ENCODE measurements at places on chromosomes 12 and 14.

- peak; percentile 34 for DNase-seq
Observed at GRCh38 chr14:70884595-70885342, 22.5 kb upstream of the PCNX1 start.

- peak; percentile 52 for DNase-seq
Observed at GRCh38 chr12:27937768-27938167, 34.8 kb downstream of the PTHLH start.

DNA sequence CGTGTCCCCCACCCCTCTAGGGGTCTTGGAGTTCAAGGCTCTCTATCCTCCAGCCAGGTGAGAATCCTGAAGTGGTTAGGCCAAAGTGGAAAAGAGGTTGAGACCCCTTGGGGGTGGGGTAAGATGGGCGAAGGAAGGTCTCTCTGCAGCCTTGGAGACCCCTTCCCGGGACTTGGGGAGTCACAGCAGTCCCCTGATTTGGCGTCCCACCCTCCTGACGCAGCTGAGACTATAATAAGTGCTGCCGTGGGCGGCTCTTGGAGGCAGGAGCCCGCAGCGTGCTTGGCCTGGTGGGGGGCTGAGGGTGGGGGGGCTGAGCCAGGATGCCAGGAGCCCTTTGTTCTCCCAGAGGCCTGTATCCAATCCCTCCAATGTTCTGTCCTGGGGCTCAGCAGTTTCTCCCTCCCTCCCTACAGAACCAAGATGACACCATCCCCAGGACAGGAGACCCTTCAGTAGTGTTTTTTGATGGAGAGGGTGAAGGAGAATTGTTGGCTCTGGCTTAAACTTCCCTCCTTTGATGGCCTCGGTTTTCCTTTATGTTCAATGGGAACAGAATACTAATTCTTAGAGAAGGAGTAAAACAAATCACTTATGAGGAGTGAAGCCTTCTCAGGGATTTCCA, 1.5 kb upstream of the AGAP2 start:
- no peak for DNase-seq

DNA sequence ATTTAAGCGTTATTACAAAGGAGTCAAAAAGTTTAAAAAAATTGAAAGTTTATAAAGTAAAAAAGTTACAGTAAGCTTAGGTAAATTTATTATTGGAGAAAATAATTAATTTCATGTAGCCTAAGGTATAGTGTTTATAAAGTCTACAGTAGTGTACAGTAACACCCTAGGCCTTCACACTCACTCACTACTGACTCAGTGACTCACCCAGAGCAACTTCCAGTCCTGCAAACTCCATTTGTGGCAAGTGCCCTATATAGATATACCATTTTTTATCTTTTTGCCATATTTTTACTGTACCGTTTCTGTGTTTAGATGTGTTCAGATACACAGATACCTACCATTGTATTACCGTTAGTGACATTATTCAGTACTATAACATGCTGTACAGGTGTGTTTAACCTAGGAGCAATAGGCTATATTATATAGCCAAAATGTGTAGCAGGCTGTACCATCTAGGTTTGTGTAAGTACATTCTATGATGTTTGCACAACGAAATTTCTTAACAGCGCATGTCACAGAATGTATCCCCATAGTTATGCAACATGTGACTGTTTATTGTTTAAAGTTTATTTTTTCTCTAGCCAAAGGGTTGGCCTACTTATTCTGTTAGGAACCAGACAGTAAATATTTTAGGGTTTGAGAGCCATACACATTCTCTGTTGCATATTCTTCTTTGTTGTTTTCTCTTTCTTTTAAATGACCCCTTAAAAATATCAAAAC, 155.5 kb downstream of the PCNX1 start:
- peak; percentile 66 for DNase-seq

DNA sequence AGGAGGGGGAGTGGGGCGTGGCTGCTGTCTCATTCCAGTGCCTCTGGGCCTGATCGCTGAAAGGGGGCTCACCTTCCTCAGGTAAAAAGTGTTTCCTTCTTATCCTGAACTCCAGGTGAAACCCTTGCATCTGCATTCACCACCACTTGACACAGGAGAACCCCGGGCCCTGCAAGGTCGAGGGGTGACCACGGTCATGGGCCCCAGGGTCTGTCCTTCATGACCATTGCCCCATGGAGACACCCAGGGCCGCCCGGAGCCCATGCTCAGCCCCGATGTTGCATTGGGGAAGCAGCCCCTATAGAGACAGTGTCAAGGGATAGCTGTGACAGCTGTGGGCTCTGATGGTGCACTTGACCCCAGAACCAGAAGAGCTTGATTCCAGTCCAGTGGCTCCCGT, 34.4 kb upstream of the DYNC1H1 start:
- no peak for DNase-seq

DNA sequence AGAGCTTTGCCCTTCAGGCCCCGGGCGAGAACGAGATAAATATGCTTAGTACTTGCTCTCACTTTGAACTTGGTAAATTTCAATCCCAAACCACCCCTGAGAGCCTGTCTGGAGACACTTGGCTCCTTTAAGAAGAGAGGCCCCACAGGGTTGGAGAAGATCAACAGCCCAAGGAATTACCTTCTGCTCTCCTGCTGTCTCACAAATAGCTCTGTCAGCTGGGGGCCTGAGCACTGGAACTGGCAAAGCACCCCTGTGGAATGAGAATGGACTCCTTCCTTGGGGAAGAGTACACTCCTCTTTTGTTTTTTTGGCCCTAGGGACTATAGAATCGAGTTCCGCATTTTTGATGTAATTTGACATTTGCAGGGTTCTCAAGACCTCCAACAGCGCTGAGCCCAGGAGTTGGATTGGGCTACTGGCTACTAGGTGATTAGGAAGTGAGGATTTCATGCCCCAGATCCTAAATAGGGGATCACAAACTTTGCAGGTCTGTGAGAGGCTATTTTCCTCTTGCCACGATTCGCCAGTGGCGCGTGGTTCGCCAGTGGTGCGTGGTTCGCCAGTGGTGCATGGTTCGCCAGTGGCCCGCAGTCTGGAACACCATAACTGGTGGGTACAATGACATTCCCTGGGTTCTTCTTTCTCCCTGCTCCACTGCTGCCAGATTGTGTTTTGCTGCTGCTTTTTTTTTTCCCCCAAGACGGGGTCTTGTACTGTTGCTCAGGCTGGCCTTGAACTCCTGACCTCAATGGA, 17.8 kb upstream of the MEG3 start:
- DNase-seq = no peak

DNA sequence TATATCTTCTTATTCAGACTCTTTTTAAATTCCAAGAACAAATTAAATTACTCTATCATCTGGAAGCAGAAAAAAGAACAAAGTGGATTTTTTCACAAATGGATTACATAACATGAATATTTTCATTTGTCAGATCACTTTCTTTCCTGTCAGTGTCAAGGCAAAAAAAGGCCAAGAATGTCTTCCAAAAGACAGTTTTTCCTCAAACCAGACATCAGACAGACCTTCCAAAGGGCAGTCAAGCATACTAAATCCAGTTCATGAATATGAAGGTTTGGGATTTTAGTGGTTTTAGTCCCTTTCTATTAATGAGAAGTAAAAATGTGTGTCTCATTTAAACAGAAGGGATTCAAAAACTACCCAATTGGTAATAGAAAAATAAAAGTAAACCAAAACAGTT, 336.0 kb downstream of the CEP128 start:
- DNase-seq = peak; percentile 38

DNA sequence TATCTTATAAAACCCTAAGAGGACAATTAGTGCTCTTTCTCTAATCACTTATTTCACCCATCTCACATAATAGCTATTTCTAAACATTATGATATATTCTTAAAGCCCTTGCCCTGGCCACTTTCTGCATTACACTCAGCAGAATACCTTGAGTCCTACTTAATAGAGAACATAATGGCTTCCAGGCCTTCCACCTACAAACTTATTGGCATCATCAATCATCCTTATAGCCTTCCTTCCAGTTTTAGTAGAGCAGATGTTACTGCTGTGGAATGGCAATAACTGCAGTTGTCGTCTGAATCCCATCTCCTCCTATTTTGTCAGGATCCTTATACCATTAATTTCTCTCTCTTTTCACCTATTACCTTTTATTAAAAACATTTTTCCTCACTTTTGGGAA, 1127.4 kb downstream of the LRFN5 start:
- DNase-seq = no peak

GRCh38 chr12:114018669-114019068, 52.5 kb upstream of the RBM19 start:
- peak; percentile 2 for DNase-seq

GRCh38 chr14:59134307-59134706, 54.2 kb upstream of the DAAM1 start:
- DNase-seq = no peak

DNA sequence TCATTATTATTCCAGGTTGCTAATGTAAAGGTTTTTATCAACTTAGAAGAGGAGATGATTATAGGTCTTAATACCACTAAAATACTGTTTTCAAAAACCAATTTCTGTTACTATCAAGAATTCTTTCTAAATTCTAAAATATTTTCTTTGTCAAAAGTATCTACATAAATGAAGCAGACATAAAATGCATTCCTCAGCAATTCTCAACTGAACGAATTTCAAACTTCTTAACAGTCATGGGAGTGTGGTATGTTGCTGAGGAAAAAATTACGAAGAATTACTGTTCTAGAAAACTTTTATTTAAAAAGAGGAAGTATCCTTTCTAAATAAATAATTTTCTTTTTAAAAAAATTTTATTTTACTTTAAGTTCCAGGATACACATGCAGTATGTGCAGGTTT, 146.4 kb downstream of the SLC2A13 start:
- DNase-seq = no peak

DNA sequence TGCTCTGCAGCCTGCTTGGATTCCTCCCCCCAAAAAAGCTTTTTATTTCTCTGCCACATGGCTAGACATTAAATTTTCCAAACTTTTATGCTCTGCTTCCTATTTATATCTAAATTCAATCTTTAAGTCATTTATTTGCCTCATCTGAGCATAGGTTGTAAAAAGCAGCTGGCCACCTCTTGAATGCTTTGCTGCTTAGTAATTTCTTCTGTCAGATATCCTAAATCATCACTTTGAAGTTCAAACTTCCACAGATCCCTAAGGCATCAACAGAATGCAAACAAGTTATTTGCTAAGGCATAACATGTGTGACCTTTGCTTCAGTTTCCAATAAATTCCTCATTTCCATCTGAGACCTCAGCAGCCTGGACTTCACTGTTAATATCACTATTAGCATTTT, 209.6 kb downstream of the FSCB start:
- DNase-seq = no peak

DNA sequence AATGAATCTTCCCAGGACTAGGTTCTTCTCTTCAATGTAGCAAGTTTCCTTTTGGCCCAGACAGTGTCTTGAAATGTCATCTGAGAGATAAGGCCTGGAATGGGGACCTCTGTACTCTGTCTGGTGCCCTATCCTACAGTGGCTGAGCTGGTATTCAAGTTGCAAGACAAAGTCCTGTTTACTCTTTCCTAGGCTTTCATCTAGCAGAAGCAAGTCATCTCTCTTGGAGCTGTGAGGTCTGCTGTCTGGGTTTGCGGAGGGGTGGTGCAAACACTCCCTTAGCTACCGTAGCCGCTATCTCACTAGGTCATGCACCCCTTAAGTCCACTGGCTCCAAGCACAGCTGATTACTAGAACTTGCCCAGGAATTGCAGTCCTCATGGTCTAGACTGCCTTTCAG, 149.7 kb upstream of the SLC16A7 start:
- no peak for DNase-seq

GRCh38 chr14:101323111-101323510, 238.2 kb upstream of the DIO3 start:
- DNase-seq = no peak

DNA sequence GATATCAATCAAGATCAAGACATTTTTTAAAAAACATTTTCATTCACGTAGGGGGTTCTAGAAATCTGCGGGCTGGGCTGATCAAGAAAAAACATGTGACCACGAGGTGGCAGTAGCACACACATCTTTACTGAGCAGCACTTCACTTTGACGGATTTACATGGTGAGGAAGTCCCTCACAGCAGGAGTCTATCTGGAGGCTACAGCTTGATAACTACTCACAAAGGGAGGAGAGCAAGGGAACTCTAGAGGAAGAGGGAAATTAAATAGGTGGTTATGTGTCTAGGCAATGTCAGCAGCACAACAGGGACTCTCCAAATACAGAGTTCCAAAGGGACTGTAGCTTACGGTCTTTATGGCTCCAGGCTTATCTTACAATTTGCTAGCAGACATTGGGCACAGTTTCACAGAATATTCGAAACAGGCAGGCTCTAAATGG, 248.1 kb downstream of the DPY19L2 start:
- peak; percentile 94 for DNase-seq

GRCh38 chr12:120472521-120472920, 3.0 kb upstream of the SRSF9 start:
- no peak for DNase-seq

- peak; percentile 72 for DNase-seq
Observed at GRCh38 chr14:75430526-75430925, 2.7 kb downstream of the JDP2 start.

DNA sequence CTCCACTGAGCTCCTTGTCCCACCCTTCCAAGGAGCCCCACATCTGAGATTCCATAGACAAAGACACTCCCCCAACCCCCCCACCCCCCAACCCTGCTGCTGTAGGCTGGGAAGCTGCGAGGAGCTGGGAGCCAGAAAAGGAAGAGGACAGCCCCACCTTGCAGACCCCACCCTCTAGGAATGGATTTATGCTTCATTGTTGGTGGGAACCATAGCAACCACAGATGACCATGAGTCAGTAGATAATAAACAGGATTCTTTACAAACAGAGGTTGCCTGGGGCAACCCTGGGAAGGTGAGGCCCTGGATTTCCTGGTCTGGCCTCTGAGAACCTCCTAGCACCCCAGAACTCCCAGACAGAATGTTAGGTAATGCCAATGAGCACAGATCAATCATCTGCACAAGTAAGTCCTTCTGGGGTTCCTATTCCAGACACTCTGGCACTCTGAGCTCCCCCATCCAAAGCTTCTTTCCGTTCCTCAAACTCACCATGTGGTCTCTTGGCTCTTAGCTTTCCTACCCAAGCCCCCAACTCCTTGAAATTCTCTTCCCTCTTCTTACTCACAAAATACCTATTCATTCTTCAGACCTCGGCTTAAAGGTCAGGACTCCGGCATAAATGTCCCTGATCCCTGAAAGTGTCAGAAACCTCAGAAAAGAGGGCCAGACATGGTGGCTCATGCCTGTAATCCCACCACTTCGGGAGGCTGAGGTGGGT, 15.2 kb upstream of the PLEKHG6 start:
- DNase-seq = peak; percentile 85

DNA sequence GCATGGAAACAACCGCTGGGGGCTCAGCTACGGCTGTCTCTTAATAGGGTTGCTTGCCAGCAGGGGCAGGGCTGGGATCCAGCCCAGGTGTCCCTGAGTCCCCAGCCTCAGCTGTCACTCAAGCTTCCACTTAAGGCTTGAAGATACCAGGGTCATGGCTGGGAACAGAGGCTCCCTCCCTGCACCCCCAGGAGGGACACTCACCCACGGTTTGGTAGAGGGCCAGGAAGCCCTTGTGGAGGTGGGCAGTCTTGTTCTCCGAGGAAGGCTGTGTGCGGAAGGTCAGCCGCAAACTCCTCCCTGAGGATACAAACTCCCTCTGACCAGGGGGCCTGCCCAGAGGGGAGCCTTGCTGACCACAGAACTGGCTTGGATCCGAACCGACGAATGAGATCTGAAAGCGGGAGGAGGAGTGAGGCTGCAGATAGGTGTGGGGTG, 7.3 kb downstream of the C1RL start:
- peak; percentile 79 for DNase-seq
